ENCODE measurements at places on chromosomes 16 and 17.

- DNase-seq, result no peak
Observed at GRCh38 chr16:11613381-11614303, 26.9 kb upstream of the LITAF start.

- no peak for DNase-seq
Observed at GRCh38 chr16:48687421-48688038, 77.5 kb upstream of the N4BP1 start.

GRCh38 chr17:58376472-58377000 is 24.5 kb upstream of the SUPT4H1 start:
- DNase-seq, result no peak

DNA sequence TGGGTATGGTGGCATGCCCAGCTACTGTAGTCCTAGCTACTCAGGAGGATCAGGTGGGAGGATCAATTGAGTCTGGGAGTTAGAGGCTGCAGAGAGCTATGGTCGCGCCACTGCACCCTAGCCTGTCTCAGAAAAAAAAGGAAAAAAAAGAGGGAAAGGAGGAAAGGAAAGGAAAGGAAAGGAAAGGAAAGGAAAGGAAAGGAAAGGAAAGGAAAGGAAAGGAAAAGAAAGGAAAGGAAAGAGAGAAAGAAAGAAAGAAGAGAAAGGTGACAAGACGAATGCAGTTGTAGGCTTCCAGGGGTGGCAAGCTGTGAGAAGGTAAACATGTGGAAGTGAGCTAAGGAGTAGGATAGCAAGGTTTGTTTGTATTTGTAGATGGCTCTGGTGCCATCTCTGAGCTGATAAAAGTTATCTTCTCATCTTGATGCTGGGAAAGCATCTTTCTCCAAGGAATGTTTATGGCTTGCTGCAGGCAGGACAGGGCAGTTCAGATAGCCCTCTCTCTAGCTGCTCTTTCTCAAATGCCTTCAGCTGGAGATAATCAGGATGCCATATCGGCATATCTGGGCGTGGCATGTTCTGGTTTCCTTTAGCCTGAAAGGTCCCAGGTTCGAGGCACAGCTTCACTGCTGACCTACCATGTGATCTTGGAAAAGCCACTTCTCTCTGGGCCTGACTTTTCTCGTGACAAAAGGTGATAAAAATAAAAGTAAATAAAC is 2.8 kb upstream of the NOS2 start:
- DNase-seq, result no peak

DNA sequence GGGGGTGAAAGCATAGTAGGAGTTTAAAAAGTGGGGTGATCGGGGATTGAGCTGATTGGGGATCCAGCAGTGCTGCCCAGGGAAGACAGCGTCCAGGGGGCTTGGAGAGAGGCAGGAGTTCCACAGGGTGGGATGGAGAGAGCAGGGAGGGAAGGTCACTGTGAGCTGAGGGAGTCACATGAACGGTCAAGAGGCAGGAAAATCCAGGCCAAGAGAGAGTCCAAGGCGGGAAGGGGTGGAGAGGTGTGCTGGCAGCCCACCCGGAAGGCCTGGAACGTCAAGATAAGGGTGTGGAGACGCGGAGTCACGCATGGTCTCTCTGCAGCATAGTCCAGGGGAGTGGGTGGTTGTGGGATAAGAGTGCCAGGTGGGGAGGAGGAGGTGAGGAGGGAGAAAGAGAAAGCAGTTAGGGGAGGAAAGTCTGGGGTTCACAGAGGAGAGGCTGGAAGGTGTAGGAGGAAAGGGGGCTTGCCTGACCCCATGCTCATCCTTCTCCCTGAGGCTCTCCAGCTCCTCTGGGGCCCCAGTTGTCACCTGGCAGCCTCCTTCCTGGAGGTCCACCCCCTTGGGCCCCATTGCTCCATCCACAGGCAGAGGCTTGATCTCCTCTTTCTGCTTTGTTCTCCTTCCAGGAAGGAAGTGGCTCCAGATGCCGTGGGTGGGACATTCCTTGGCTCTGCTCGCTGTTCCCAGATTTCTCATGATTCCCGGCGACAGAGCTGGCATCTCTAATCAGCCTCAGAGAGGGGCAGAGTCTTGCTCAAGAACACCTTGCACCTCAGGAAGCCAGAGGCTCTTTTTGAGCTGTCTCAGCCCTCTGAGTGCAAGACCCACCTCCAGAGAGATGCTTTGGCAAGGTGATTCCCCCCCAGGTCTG is 28.7 kb downstream of the CCR7 start:
- no peak for DNase-seq

- no peak for DNase-seq
Observed at GRCh38 chr16:12891836-12892235, 9.6 kb upstream of the SHISA9 start.

DNA sequence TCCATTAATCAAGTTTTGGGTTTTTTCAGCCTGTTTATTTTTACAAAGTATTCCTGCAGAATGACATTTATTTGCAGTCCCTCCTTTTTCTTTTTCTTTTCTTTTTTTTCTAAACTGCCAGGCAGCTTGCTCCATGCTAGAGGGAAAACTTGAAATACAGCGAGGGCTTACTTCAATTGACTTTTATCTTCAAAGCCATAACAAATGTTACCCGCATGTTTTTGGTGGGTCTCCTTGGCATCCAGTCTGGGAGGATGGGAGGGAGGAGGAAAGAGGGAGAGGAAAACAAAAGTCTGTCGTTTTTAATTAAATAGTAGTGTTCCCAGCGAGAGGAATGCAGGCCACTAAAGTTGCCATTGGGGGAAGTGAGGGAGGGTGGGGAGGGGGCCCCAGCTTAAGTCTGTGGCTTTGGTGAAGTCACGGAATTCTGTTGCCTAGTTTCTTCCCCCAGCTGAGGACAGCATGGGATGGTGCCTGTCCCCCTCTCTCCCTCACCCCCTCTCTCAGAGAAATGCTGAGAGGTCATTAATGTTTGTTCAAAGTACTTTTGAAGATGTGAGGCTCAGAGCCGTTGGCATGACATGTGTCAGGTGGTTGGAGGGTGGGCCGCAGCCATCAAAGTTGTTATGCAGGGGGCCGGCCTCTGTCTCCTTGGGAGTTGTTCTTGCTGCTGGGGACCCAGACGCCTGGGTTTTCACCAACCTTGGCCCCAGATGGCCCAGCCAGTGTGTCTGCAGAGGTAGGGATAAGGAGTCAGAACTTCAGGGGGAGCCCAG is 2.9 kb downstream of the NKD1 start:
- no peak for DNase-seq

DNA sequence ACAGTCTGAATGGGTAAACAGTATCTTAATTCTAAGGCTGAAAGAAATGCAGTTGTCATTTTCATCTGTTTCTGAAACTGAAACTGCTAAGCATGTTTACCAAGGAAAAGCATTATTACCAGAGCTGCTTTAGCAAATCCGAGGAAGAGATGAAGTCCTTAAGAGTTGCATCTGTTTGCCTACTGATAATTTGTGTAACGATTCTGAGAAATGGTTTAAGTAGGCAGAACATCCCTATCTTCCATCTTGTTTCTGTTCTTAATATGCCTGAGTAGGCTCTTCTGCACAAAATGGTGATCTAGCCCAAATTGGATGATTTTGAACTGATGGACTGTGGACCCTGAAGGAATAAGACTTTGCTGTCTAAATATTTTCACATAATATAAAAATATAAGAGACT is 34.9 kb downstream of the NUP93 start:
- no peak for DNase-seq

DNA sequence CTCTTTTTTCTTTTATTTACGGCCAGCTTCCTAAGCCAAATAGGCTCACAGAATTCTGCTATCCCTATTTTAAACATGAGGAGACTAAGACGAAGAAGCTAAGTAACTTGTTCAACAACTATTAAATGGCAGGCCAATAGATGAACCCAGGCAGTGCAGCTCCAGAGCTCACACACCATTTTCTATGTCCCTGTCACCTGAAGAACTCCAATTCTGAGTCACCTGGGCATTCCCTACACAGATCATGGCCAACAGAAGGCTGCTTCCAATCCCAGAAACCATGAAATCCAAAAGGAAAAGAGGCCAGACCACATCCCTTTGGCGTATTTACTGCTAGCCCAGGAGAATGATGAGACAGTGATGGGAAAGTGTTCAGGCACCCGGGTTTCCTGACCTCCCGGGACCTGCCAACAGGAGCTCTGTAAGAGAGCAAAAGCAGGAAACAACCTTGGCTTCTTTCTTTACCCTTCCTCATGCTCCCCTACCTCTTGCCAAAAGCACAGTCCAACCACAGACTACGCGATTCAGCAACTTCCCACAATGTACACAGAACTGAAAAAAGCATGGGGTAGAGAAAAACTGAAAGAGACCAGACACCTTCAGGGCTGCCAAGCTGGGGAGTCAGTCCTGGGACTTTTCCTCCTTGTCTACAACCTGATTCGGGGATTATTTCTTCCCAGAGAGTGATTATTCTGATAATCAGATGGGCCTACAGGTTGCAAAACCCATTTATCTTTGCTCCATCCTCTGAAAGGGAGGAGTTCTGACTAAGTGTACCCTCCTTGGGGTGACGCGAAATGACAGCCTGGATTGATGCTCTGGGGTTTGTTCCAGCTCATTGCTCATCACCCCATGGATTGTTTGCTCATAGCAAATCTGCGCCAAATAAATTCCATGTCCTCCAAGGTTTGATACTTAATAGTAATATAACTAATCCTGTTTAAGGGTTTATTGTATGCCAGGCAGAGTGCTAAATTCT is 47.8 kb upstream of the HAS3 start:
- no peak for DNase-seq

- DNase-seq, result no peak
Observed at GRCh38 chr16:67100569-67101310, 9.0 kb upstream of the PHAF1 start.

DNA sequence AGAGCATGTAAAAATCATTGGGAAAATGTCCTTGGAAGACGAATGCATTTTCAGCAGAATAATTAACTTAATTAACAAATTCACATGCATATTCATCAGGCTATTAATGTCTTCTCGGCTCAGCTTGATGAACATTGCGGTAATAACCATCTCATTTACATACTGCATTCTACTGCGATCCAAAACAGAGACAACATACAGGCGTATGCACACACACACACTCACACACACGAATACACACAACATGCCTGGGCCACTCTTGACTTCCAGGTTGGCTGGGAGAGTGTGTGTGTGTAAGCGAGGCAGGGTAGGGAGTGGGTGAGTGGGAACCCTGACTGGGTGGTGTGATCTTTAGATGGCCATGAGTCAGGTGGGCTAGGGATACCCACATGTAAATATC is 44.7 kb downstream of the NEUROD2 start:
- DNase-seq, result no peak

DNA sequence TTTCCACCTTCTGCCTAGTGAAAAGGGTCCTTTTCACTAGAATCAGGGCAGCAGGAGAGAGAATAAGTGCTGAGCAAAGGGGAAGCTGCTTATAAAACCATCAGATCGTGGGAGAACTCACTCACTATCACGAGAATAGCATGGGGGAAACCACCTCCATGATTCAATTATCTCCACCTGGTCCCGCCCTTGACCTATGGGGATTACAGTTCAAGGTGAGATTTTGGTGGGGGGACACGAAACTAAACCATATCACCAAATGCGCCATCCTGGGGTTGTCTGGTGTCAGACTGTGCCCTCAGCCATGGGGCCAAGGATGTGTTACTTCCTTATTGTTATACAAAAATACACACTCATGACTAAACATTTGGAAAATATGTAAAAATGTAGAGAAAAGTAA is 10.4 kb upstream of the KATNB1 start:
- no peak for DNase-seq

DNA sequence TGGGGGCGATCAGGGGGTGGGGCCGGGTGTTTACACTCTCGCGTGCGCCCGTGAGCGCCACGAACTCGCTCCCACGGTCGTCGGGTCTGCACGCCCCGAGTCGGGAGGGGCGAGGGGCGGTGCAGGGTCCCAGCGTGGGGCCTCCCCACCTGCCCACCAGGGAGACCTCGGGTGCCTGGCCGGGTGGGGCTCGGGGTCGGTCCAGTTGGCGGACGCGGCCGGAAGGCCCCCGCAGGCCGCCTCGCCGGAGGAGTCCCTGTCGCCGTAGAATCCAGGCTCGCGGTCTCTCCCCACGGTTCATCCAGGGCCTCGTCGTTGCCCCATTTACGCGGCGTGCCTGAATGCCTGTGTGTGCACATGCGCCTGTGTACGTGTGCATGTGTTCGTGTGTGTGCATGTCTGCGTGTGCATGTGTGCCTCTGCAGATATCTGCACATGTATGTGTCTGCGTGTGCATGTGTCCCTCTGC is 510 bp upstream of the RAB40B start:
- no peak for DNase-seq

DNA sequence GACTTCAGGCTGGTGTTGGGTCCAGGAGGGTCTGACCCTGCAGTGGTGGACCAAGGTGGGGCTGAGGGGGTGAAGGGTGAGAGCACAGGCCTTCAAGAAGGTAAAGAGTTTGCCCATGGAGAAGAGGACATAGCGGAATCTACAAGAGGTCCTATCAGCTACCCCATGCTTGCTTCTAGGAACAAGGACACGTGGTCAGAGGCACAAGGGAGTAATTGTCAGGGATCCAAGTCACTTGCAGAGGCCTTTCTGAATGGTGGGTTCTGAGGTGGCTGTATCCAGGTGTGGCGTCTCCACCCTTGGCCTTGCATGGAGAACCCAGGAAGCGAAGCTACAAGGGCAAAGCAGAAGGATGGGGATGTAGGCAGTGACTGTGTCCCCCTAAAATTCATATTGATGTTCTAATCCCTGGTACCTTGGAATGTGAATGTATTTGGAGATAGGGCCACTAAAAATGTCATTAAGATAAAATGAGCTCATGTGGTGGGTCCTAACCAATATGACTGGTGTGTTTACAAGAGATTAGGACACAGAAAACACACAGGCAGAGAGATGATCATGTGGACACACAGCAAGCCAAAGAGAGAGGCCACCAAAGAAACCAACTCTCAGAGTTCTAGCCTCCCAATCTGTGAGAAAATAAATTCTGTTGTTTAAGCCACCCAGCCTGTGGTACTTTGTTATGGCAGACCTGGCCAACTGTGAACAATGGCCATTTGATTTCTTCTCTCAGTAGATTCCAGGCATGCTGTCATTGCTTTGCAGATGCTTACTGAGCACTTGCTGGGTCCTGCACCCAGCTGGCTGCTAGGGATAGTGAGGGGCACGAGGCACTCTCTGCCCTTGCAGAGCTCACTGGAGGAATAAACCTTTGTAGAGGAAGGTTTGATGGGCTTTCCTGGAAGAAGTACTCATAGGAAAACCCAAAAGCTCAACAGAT is 75.8 kb downstream of the UTP18 start:
- no peak for DNase-seq

DNA sequence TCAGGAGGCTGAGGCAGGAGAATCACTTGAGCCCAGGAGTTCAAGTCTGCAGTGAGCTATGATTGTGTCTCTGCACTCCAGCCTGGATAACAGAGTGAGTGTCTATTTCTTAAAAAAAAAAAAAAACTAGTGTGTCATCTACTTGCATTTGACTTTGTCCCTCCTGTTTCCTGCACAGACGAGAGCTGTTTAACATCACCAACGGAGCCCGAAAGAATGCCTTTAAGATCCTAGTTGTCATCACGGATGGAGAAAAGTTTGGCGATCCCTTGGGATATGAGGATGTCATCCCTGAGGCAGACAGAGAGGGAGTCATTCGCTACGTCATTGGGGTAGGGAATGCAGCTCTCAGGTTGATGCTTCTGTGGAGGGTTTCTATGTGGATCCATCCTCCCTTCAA is 13.4 kb downstream of the ITGAM start:
- no peak for DNase-seq

All from stimulated activated CD8-positive, alpha-beta memory T cell treated with anti-CD3 and anti-CD28 coated beads, Interleukin-4, amount 100 ng/mL, for 1 hour (primary cell).